ENCODE measurements at places on chromosomes 11 and 22. TPM values are rescaled to one million over a fixed set of nuclear protein-coding genes. Genes with fewer than 3 reads are reported as not detected.

The NCAM1 gene
- total RNA-seq = under 0.01 TPM

The SART1 gene
- 51.7 TPM for total RNA-seq

- no peak for DNase-seq
Measured at GRCh38 chr11:30446520-30446919, 123.6 kb downstream of the ARL14EP start.

The SVIP gene
- 7.4 TPM for total RNA-seq

- DNase-seq = no peak
Measured at GRCh38 chr11:35239471-35240075, 100.6 kb downstream of the CD44 start.

The ANKK1 gene
- total RNA-seq = 0.26 TPM

GRCh38 chr22:28670756-28671155 is 8.9 kb downstream of the TTC28 start:
- DNase-seq = peak; percentile 14

The MMP11 gene
- 0.53 TPM for total RNA-seq

DNA sequence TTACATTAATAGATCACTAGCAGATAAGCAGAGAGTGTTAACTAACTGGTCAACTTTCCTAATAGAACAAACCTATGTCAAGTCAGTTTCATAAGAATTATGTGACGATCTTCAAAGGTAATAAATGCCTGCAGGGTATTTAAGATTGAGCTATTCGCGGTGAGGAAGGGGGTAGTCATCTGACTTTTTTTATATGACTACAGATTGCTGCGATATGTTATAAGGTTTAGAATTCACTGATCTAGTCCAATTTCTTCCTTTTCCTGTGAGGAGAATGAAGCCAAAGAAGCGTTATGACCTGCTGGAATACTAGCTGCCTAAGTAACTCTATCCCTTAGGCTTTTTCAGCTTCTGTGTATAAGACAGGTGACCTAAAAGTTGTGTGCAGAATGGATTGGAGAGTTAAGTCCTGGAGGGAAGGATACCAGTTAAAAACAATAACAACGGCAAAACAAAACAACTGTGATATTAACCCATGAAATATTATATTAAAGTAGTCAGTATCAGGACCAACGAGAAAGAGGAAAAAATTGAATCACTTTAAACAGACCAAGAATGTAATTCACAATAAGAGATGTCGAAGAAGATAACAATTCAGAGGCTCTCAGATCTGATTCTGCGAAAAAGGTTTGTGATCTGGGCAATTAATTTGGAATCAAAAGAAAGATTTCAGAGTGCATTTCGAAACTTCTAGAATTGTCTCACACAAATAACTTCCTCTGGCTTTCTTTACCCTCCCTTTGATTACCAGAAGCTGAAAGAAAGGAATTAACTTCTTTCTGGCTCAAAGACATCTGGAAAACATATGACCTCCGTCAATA is 630 bp downstream of the CASP4 start:
- peak; percentile 77 for DNase-seq

- peak; percentile 47 for DNase-seq
Measured at GRCh38 chr11:6799402-6799801, at the start of gene OR6A2. Gene OR6A2 (minus strand): TSS chr11:6799689. CDS start chr11:6795708, 3,981 bp downstream.

- DNase-seq = peak; percentile 82
Measured at GRCh38 chr11:77819411-77819920, 1.1 kb downstream of the RSF1 start.

GRCh38 chr11:11813288-11813962 is 28.3 kb upstream of the USP47 start:
- peak; percentile 87 for DNase-seq

- DNase-seq = no peak
Measured at GRCh38 chr11:9014826-9015225, 11.0 kb upstream of the NRIP3 start.

The PANX3 gene
- total RNA-seq = not detected

DNA sequence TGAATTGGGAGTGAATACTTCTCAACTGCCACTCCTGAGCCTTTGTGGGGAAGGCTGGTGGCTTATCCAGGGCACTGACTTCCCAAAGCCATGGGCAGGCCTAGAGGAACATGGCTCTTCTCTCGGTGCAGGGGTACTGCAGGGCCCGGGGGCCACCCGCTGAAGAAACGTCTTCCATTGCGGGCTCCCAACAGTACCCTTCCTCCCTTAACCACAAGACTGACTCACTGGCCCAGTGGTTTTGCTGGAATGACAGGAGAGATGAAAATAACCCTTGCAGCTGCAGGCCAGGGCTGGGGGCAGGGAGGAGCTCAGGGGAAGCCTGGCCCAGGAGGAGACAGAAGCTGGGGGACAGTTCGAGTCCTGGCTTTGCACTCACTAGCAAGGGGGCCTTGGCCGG is 13.5 kb downstream of the TXN2 start:
- DNase-seq = peak; percentile 86

The NLRP14 gene
- total RNA-seq = 0.13 TPM

DNA sequence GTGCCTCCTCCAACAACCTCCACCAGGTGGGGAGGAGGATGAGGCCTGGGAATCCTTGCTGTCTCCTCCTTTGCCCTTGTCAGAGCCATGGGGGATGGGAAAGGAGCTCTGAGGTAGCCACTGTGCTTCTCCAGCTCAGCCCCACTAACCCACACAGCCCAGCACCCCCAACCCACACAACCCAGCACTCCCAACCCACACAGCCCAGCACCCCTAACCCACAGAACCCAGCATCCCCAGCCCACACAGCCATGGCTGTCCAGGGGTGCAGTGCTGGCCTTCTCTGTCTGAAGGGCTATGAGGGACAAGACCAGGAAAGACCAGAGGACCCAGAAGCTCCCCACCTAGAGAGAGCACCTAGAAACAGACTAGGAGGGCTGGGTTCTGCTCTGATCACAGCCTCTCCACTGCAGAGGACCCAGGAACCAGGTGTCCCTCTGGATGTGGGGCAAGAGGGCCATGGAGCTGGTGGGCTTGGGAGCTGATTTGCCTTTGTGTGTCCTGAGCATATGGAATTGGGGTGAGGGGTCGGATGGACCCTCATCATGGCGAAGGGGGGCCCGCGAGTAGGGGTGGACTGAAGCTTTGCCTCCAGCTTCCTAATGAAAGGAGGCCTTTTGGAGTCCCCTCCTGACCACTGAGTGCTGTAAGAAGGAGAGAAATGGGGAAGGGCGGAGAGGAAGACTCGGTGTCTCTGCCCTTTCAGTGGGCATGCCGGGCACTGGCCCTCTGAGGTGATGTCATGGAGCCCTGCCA is 117.6 kb upstream of the THY1 start:
- DNase-seq = no peak

- peak; percentile 74 for DNase-seq
Measured at GRCh38 chr11:48116437-48117228, 100.0 kb upstream of the OR4B1 start.

DNA sequence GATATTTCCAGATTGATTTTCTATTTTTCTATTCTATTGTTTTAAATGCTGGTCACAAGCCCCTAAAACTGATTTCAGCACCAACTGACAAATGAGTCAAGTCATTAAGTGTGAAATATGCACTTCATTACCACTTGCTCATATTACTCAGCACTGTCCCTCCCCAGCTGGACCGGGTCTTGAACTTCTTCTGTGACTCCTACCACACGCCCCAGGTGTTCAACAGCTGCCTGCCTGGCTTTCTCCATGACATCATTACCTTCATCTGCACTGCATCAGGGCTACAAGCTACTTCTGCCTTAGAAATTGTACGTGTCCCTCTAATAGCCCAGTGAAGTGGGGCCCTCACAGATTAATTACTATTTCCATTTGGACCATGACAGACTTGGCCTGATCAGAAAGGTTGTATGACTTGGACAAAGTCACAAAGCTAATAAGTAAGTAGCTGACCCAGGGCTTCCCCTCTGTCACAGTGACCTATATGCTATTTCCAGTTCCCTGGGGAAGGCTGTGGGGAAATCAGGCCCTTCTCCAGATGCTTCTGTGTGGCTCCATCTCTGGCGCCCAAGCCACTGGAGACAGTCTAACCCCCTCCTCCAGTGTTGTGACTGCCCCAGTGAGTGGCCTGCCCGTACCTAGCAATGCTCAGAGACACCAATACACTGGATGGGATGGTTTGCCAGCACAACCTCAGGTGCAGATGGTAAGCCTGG is 18.1 kb downstream of the TBC1D10A start:
- peak; percentile 62 for DNase-seq

DNA sequence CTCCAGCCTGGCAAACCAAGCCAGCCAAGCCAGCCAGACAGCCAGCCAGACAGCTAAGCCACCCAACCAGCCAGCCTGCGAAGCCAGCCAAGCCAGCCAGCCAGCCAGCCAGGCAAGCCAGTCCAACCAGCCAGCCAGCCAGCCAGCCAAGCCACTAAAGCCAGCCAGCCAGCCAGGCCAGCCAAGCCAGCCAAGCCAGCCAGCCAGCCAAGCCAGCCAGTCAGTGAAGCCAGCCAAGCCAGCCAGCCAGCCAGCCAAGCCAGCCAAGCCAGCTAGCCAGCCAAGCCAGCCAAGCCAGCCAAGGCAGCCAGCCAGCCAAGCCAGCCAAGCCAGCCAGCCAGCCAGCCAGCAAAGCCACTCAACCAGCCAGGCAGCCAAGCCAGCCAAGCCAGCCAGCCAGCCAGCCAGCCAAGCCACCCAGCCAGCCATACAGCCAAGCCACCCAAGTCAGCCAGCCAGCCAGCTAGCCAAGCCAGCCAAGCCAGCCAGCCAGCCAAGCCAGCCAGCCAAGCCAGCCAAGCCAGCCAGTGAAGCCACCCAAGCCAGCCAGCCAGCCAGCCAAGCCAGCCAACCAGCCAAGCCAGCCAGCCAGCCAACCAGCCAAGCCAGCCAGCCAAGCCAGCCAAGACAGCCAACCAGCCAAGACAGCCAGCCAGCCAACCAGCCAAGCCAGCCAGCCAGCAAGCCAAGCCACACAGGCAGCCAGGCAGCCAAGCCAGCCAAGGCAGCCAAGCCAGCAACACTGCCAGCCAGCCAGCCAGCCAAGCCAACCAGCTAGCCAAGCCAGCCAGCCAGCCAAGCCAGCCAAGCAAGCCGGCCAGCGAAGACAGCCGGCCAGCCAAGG is 29.7 kb downstream of the CCT8L2 start:
- DNase-seq = no peak

DNA sequence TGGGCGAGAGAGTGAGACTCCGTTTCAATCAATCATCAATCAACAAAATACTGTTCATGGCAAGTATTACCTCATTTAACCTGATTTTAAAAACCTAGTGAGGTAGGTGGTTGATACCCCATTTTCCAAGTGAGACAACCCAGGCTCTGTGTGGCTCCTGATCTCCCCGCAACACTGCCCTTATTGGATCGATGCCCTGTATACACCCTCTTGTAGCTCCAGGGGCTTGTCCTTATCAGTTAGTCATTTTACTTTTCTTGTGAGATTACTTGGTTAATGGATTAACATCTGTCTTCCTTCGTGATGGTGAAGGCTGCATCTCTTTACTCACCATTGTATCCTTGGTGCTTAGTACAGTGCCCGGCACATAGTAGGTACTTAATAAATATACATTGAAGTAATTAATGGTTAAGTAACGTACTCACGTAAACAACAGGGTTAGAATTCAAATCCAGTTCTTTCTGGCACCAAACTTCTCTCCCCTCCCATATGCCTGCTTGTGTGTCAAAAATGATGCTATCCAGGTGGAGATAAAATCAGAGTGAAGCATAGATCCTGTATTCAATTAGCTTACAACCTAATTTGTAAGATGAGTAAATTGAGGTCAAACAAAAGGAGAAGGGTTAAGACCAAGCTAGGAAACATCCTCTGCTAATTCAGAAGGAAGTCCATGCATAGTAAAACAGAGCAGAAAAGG is 1.8 kb upstream of the PRG2 start:
- DNase-seq = no peak

DNA sequence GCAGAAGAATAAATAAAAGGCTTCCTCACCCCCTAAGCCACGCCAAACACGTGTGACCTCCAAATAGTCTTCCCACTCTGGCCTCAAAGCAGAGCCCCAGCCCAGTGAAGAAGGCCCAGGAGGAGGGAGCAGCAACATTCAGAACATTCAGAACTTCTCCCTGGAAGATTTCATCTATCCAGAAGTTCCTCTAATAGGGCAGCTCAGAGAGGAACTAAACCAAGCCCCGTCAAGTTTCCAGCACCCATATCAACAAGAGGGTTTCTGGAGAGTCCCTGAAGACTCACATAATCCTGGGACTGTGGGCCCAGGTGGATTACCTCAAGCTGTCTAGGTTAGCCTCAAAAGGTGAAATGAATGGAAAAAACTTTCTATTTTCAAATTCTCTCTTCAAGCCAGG is 39.4 kb downstream of the PC start:
- DNase-seq = no peak

GRCh38 chr11:71453918-71454304 is 908 bp downstream of the NADSYN1 start:
- DNase-seq = peak; percentile 64

Measured in bronchial epithelial cell (primary cell).